ENCODE measurements at places on chromosomes 13 and 19. TPM values are rescaled to one million over a fixed set of nuclear protein-coding genes. Genes with fewer than 3 reads are reported as not detected.

Gene FCGBP
- 120 TPM for total RNA-seq

Gene PABPC3
- total RNA-seq = not detected

Gene ANKLE1
- total RNA-seq = not detected

Gene MAST1
- not detected for total RNA-seq

Gene ZNF77
- total RNA-seq = 4.6 TPM

Gene ZNF132
- total RNA-seq = 10.2 TPM

Gene DCLK1
- 25.6 TPM for total RNA-seq

Gene GNG7
- total RNA-seq = 3.2 TPM

Gene KIRREL2
- total RNA-seq = not detected

Gene GFY
- total RNA-seq = not detected

Gene HTR2A
- total RNA-seq = 2.6 TPM

Gene SIX5
- total RNA-seq = 29.9 TPM

Gene ZIC2
- not detected for total RNA-seq

Gene HS6ST3
- 1.8 TPM for total RNA-seq

Gene KCNJ14
- total RNA-seq = 1.2 TPM

Gene CEACAM5
- not detected for total RNA-seq

Gene SULT2A1
- total RNA-seq = not detected

Gene MYBPC2
- total RNA-seq = not detected

Gene PBX4
- total RNA-seq = not detected

Gene SMIM17
- 4.4 TPM for total RNA-seq

Gene PLIN3
- total RNA-seq = 41.7 TPM

Gene IFNL4
- not detected for total RNA-seq
